Activated T-cell treated with anti-CD3 and anti-CD28 coated beads, Interleukin-2, amount 50 U/mL, for 72 hours (primary cell): ENCODE measurements at places on chromosomes 1 and 21.

- no peak for DNase-seq
- peaks cover 33% of the 10 kb centered on the region for H3K4me1 ChIP-seq
- no peaks in the 10 kb centered on the region for H3K36me3 ChIP-seq
- H3K27ac ChIP-seq: no peak overlapping the region
- no peaks in the 10 kb centered on the region for H3K27me3 ChIP-seq
- H3K4me3 ChIP-seq: no peak overlapping the region
These were observed 307.8 kb upstream of the USP25 start for GRCh38 chr21:15421947-15422346.

- peaks cover 10% of the 10 kb centered on the region for H3K4me1 ChIP-seq
- no peak overlapping the region for H3K27ac ChIP-seq
- DNase-seq: no peak
- H3K4me3 ChIP-seq: no peak overlapping the region
- H3K36me3 ChIP-seq: no peaks in the 10 kb centered on the region
These were observed 79.5 kb upstream of the SIPA1L2 start for GRCh38 chr1:232709386-232709785.

DNA sequence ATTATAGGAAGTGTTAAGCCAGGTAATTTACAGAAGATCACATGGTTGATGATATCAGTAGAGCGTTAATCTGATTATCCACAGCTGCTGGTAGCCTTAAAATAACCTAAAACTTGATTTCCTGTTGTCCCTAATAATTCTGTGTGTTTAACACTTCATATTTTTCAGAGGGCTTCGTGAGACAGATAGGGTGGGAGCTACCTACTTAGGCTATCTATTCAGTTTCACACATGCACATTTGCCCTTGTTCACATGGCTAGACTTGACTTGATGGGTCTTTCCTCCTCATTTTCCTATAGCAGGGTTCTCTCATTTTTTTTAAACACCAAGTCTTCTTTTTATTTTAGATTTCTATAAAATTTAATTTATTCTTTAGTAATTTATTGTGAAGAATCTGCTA is 11.0 kb downstream of the BACH1 start:
- H3K4me1 ChIP-seq: peaks cover 70% of the 10 kb centered on the region

DNA sequence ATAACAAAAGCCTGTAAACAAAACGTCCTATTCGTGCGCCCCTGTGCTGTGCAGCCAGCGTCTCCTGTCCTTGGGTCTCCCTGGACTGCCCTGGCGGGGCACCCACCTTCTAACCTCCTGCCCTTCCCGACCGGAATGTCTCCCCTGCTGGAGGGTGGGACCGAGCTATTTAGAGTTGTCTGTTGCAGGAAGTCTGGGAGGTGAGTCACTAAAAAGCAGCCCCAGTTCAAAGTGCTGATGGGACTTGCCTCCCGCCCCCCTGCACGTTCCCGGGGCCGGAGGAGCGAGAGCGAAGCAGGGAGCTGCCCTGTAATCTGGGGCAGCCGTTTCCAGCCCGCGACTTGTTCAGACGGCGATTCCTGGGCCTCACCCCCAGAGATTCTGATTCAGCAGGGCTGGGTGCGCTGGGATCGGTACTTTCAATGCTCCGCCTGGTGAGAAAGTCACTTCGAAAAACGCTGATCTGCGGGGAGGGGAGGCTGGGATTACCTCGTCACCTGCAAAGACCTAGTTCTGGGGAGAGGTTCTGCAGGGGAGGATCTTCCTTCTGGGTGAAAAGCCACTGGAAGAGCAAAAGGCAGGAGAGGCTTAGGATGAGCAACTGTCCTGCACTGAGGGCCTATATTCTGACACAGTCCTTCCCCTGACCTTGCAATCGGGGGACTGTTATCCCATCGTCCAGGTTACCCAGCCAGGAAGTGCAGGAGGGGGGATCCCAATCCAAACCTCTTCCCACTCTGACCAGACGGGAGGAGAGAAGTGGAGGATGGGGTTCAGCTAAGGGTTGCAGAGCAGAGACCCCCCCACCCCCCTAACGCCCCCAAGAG is 1.2 kb upstream of the DHRS3 start:
- DNase-seq: peak; percentile 76
- peak overlapping the region; percentile 92 for H3K4me3 ChIP-seq
- H3K27ac ChIP-seq: peak overlapping the region; percentile 98
- peaks cover 3% of the 10 kb centered on the region for H3K36me3 ChIP-seq
- H3K27me3 ChIP-seq: no peaks in the 10 kb centered on the region
- peaks cover 52% of the 10 kb centered on the region for H3K4me1 ChIP-seq

- H3K4me3 ChIP-seq: no peak overlapping the region
- H3K4me1 ChIP-seq: peaks cover 12% of the 10 kb centered on the region
- no peaks in the 10 kb centered on the region for H3K27me3 ChIP-seq
These were observed 8.6 kb downstream of the ST6GALNAC3 start for GRCh38 chr1:76083189-76083588.
